ENCODE measurements at places on chromosomes 6 and 20.

DNA sequence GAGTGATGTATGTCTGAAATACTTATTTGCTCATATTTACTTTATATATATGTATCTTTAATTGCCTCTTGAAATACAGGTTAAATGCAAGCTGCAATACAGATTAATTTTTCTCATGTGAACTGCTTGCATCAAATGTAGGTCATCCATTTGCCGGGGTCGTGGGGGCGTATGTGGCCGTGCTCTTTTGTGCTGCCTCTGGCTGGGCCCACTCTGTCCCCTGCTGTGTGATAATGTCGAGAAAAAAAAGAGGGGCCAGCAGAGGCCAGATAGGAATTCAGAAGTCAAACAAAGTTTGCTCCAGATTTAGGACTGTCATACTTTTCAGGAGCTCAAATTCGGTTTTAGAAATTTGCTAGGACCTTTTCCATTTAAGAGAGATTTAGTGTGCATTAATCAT is 459.6 kb upstream of the SOX4 start:
- no peak for DNase-seq

- no peak for DNase-seq
These were observed 54.3 kb downstream of the PPP1R14C start for GRCh38 chr6:150196942-150197745.

GRCh38 chr20:38152175-38152620 is 12.9 kb downstream of the TGM2 start:
- peak; percentile 78 for DNase-seq

- DNase-seq, result no peak
These were observed 15.8 kb downstream of the RRP36 start for GRCh38 chr6:43037197-43037596.

GRCh38 chr6:49342410-49342809 is 120.6 kb downstream of the MMUT start:
- no peak for DNase-seq

DNA sequence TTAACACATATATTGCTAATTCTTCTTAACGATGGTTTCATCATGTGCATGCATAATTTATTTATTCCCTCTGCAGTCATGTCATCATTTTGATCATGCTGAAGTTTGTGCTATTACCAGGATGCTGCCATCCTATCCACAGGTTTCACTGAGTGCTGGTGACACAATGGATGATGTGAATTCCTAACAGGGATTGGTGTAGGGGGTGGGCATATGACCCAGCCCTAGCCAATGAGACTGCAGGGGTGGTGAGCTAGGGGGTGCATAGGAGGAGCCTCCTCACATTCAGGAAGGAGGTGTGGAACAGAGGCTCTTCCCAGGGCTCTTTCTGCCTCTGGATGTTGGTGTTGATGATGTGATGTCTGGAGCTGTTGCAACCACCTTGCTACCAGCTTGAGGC is 7.5 kb downstream of the CST5 start:
- no peak for DNase-seq

- DNase-seq, result no peak
These were observed 4.1 kb downstream of the SH3BGRL2 start for GRCh38 chr6:79635232-79635543.

GRCh38 chr6:169809386-169809785 is 58.0 kb downstream of the ERMARD start:
- no peak for DNase-seq

GRCh38 chr6:12719017-12719416 is 2.5 kb downstream of the PHACTR1 start:
- DNase-seq, result no peak

GRCh38 chr6:22826961-22827360 is 257.6 kb downstream of the HDGFL1 start:
- no peak for DNase-seq

DNA sequence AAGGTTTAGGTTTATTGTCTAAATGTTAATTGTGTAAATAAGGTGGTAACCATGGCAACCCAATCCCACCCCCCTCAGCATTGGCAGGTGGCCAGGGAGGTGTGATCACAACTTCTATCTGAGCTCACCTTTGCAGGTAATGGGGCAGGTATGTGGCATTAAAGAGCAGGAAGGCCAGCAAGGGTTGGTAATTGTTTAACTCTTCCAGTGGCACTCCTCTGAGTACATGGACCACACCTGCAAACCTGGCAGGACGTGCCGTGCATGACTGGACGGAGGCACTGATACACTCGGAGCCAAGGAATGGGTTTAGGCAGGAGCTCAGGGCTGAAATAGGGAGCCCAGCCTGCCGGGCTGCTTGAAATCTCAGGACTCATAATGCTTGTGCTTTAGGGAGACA is 107.0 kb upstream of the BMP2 start:
- no peak for DNase-seq

GRCh38 chr6:6918216-6918983 is 189.4 kb upstream of the RREB1 start:
- peak; percentile 49 for DNase-seq

DNA sequence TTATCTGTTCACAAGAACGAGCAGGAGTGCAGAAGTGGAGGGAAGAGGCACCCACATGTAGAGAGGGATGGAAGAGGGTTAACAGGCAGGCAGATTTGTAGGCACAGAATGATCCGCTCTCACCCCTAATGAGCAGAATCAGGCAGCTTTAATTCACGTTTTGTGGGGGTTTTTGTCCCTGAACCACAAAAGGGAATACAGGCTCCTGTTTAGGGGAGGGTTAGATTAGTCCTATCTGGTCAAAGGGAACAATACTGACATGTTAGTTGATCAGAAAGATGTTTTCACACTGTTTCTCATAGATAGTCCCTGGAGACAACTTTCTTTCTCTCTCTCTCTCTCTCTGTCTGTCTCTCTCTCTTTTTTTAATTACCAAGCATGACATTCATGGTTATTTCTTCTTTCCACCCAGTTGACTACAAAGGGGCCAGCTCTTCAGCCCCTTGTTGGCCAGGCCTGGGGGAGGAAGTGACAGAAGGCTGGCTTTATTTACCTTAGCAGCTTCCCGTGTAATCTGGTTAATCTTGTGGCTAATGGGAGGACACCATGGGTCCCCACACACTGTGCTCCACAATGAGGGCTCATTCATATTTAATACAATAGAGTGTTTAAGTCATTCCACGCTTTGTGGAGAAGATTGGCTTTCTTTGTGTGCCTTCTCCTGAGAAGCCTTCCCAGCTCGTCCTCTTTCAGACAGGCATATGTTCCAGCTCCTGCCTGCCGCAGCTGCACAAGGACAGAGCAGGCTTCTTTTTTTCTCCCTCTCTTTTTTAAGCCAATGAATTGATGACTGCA is 958.8 kb downstream of the TFAP2A start:
- DNase-seq, result no peak

GRCh38 chr6:107419733-107420132 is 39.6 kb downstream of the PDSS2 start:
- DNase-seq, result no peak

DNA sequence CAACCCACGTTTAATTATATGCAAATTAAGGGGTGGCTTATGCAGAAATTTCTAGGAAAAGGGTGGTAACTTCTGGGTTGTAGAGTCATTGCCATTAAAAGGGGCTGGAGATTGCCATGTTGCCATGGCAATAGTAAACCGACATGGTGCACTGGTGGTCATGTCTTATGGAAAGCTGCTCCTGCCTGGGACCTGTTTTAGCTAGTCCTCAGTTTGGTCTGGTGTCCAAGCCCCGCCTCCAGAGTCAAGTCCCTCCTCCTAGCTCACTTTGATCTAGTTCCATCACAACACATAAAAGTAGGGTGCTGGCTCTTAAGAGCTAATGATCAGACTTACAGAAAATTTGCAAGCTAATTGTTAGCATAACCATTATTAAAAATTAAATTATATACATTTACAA is 5.3 kb downstream of the SLC22A2 start:
- no peak for DNase-seq

- no peak for DNase-seq
These were observed 61.0 kb downstream of the RNF182 start for GRCh38 chr6:13985663-13986325.

DNA sequence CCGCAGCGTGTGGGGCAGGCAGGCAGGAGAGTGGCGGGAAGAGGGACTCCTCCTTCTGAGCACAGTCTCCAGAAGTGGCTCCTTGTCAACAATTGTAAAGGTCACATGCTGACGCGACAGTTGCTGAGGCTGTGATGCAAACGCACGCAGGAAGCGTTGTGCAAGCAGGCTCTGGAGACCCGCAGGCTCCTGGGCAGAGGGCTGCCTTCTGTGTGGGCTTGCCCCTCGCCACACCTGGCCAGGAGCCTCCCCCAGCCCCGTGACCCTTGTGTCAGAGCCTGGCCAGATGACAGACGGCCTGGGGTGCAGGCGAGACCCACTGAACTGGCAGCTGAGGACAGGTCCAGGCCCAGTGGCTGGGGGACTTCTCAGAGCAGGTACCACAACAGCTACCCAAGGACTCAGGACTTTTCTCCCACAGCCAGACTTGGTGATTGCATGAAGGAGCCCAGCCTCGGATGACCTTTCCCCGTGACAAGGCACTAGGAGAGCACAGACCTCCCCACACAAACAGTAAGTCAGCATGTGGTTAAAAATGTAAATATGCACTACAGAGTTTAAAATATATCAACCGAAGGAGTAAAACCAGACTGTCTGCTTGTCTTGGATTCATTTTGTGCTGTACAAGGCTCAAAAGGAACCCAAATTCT is 222.1 kb upstream of the RREB1 start:
- DNase-seq, result no peak

DNA sequence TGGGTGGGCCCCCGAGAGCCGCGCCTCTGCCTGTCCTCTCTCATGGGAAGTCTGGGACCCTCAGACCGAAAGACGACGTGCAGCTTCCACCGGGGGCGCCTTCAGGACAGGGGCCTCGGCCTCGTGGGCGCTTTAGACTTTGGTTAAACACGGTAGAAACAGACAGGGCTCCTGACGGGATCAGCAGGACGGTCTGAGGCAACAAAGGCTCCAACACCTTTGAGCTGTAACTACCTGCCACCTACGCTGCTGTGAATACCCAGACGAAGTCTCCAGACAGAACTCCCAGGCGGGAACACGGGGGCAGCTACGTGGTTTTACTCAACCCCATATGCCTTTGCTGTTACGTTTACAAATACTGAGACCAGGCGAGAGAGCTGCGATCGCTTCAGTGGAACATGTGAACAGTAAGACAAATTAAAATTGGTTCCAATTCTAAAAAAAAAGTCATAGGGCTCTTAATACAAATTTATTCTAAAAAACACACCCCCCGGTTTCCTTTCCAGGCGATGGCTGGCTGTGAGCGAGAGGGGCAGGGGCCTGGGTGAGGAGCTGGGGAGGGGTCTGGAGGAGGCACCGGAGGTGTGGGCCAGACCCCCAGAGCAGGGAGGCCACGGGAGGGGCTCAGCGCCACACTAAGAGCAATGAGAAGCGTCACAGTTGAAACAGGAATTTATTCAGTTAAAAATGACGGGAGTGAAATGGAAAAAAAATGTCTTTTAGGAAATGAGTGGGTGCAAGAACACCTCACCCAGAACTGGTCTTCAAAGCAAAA is 453.2 kb downstream of the QKI start:
- DNase-seq, result no peak

DNA sequence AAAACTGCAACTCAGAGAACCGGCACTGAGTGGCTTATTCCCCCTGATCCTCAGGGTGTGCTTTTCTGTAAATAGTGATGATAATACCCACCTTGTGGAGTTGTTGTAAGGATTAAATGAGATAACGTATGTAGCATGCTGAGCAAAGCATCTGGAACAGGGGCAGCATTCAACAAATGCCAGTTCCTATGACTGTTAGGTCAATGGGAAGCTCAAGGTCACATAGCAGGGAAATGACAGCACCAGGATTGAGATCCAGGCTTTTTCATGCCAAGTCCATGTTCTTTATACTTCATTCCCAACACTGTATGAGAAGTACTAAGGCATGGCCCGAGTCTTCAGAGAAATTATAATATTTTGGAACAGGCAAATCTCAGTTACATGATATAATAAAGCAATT is 5.1 kb downstream of the RCAN2 start:
- DNase-seq, result no peak

- no peak for DNase-seq
These were observed 1.4 kb upstream of the MAN1A1 start for GRCh38 chr6:119350952-119351372.

- no peak for DNase-seq
These were observed 44.0 kb downstream of the PTPRA start for GRCh38 chr20:2917266-2917665.

GRCh38 chr20:61451953-61452352 is 199.9 kb downstream of the CDH4 start:
- DNase-seq, result no peak

DNA sequence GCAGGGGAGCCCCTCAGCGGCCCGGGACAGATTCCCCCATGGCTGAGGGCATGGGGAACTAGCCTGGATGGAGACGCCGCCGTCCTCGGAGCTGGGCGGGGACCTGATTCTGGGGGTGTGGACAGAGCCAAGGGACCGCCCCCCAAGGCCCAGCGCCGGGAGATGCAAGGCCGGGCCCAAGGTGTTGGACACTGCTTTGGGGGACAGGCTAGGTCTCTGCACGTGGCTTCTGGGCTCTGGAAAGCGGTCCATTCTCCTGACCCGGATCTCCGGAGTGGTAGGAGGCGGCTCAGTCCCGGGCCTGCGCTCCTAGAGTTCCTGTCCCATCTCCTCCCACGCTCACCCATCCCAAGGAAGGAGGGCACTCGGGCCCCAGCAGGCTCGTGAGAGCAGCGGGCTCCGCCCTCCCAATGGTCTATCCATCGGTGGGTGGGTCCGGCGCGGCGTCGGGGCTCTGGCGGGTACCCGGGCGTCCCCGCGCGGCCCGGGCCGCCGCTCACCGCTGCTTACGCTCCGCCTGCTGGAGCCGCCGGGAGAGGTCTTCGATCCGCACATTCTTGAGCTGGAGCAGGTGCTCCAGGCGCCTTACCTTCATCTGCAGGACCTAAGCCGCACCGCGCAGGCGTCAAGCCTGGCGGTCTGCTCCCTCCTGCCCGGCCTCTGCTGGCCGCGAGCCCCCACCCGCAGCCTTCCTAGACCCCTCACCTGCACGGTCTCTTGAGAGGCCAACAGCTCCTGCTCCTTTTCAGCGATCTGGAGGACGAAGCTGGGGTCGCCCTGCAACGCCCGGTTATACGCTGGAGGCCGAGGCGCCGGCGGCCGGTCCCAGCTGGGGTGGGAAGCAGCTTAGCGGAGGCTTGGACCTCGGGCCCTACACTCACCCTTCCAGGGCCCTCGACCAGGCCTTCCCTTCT is 3.3 kb downstream of the SPEF1 start:
- no peak for DNase-seq

DNA sequence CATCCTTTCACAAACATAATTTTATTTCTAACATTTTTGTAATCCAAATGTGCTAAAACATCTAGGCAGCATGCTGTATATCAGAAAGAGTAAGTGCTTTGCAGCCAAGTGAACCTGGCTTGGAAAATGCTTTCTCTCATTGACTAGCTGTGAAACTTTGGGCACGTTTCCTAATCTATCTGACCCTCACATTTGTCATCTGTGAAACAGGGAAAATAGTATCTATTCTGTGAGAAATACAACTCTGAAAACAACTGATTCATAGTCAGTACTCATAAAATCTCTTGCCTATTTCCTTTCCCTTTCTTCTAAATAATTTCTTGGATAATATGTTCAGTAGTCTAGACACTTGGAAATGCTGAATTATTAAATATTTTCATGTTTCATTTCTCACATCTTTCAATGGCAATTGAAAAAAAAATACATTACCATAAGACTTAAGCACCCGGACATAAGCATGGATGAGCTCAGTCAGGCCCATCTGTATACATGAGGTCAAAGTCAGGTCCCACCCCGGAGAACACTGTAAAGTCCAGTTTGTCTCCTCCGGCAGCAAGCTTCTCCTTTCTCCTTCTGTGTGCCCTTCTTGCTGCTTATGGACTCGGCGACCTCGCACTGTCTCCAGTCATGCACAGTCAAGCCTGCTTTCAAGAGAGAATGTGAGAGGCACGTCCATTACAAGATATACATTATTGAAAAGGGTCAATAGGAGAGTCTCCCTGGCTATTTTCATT is 455.0 kb upstream of the SOX4 start:
- no peak for DNase-seq

GRCh38 chr6:38193051-38193450 is 373.5 kb downstream of the ZFAND3 start:
- DNase-seq, result no peak

All from GM12891 (cell line).